ENCODE measurements at places on chromosomes 4 and X.

DNA sequence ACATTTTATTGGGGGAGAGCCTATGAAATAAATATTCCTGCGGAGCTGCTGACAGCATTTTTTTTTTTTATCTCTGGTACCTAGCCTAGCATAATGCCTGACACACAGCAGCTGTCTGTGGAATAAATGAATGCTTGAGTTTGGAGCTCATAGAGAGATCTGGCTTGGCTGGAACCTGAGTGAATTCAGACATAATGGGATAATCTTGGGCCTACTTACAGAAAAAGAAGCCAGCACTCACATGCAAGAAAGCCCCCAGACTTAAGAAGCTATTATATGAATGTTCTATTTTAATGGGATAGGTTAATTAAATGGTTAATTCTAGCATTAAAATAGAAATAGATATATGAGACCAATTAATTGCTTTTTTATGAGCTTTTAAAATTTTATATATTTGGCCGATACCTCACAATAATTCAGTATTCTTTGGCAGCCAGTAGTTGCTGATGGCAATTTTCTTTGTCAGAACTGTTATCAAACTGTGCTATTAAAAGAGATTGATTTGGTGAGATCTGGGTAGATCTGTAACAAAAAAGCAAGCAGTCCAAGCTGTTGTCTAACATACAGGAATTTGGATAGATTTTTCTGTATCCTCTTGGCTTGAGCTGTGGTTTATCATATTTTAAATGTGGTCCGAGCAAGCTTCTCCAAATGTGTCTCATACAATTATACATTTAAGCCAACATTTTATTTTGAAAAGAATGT lies 654.2 kb downstream of the PCDH7 start:
- no peak for DNase-seq

DNA sequence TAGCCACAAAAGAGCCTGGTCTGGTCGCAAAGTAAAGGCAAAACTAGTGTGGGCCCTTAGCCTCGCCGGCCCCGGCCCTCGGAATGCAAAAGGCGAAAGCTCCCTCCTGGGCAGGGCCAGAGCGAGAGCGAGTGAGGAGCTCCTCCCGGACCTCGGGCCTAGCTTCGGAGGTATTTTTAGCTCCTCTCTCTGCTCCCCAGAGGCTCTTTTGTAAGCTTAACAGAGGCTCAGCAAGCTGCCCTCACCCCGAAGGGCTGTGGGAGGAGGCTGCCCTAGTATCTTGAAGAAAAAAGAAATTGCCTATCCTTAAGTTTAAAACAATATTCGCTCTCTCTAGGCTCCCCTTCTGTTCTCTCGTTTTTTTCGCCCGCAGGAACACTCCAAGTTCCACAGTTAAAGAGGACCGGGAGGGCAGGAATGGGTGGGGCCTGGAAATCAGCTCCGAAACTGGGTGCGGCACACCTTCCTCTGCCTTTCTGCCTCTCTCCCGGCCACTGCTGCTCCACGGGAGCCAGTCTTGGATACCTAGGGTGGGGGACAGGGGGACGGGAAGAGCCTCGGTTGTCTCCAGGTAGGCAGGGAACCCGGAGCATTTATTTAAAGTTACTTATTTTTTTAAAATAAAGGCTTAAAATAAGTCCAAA lies 12.1 kb downstream of the HAND2 start:
- no peak for DNase-seq

DNA sequence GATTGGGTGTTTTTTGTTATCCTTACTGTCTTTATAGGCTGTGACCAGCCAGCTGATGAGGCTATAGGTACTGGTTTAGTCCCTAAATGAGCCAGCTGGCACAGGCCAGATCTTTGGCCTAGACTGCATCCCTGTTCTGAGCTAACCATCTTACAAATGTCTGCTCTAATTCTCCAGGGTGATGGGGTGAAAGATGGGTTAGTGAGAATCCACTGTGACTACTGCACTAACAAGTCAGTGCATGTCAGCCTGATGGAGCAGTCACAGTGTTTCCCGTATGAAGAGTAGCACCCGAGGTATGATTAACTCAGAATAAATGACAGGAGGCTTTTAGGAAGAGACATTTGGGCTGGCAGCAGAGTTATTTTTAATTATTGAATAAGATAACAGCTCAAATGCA lies 181.0 kb downstream of the DCTD start:
- DNase-seq, result no peak

GRCh38 chr4:52983563-52984303 lies 121.6 kb downstream of the RASL11B start:
- DNase-seq, result no peak

GRCh38 chrX:118825227-118825626 lies 1.6 kb downstream of the ZCCHC12 start:
- no peak for DNase-seq

DNA sequence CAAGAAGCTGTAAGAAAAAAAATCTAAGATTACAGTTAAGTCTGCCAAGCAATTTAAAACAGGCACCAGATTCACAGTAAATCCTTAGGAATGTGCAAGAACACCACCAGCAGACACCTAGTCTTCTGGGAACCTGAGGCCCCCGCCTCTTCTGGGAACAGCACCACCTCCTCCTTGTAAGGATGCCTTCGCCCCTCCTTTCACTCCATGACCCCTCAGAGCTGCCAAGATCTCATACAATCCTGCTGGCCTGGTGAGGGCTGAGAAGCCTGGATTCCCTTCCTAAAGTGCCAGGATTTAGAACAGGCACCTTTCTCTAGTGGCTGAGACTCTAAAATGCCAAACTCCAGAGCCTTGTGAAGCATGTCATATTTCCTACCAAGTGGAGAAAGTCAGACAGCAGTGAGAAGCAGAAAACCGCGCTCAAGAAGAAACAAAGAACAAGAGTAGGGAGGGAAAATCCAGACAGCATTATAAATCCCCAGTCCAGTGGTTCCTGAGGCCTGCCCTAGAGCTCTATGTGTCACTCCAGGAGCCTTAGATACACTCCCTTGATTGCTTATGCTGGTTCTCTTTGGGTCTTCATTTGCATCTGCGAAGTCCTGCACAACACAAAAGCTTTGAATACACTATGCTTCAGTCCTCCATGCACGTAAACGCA lies 166.4 kb downstream of the TSPAN5 start:
- DNase-seq, result no peak

GRCh38 chr4:86856896-86857295 lies 7.7 kb upstream of the SLC10A6 start:
- no peak for DNase-seq

DNA sequence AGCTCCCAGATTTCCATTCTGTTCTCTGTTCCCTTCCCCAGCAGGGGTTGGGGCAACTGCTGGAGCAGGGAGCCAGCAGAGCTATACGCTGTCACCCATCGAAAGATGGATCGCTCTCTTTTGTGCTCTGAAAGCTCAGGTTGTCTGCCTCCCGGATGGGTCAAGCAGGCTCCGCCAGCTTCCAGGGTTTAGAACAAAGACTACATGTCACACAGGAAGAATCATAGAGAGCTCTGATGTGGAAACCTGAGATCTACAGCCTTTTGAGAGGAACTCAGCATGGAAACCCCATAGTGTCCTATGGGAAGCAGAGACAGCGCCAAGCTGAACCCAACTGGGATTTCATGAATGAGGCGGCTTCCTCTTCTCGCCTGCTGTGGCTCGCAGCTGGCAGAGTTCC lies 205.4 kb downstream of the HS3ST1 start:
- DNase-seq, result no peak

DNA sequence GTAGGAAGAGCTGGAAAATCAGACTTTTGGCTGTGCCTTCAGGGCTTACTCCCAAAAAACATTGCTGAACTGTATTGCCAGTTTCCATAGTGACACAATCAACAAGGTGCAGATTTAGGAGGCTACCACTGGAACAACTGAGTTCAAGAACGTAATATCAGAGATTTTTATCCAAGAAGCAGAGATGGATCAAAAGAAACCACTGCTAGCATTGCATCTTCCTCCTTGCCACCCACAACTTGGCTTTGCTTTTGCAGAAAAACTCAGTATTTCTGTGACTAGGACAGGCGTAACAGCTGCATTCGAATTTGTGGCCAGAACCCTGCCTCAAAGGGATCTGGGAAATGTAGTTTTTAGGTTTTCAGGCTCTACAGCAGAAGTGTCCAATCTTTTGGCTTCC lies 27.8 kb upstream of the WDFY3 start:
- DNase-seq, result no peak

DNA sequence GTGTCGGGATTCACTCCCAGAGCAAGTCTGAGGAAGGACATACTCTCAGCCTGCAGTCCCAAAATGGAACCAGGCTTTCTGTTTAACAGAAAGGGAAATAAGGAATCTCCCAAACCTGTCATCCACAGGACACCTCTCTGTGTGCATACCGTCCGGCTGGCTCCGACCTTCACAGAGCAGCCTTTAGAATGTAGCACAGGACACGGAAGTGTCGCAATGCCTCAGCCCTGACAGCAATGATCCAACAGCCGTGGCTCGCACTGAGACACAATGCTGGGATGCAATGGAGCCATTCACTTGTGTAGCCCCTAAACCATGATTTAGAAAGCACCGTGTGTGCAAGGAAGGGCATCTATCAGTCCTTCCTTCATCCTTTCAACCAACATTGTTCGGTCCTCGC lies 15.5 kb upstream of the HELT start:
- no peak for DNase-seq

- DNase-seq, result no peak
Observed at GRCh38 chr4:66585767-66586166, 915.5 kb upstream of the EPHA5 start.

DNA sequence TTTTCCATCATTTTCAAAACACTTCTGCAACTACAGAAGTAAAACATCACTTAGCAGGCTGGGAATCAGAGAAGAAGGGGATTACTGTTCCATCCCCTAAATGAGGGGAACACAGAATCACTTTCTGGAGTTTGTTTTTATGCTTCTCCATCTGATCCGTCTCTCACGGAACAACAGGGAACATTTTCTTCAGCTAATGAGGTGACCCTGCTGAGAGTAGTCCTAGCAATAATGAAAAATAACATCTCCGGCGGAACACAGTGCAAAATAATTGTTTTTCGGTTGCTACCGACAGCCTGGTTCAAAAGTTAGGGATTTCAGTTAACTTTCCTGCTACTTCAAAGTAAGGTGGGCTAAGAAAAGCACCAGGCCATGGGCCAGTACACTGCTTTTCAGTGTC lies 322.9 kb downstream of the UNC5C start:
- DNase-seq, result no peak

DNA sequence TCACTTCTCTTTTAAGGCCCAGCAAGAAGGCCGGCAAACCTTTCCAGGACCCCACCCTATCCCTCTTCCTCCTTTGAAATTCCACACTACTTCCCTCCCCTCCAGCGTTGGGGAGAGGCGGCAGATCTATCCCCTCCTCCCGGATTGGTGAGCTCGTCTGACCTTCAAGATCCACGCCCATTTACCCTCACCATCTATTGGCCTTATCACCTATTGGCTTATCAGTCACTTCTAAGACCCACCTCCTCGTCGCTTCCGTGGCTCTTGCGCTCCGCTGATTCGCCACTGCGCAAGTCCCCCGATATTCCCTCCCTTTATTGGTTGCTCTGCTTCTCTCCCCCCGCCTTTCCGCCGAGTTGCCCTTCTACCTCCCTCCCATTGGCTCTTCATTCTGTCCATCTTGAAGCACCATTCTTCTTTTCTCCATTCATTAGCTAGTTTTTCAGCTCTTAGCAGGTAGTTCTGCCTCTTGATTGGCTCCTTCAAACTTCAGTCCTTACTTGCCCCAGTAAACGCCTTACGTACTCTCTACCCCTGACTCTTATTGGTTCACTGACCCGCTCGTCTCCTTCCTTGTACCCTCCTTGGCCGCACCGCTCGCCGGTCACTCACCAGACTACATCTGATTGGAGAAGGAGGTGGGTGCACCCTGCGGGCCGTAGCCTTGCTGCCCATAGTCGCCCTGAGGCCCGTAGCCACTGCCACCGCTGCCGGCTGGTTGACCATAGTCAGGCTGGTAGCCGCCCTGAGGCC lies 4.8 kb upstream of the PRICKLE3 start:
- peak; percentile 73 for DNase-seq

GRCh38 chrX:139077281-139078250 lies 366.0 kb upstream of the FGF13 start:
- DNase-seq, result no peak

- DNase-seq, result no peak
Observed at GRCh38 chr4:33837043-33837838, 2407.1 kb downstream of the ARAP2 start.

GRCh38 chr4:54427826-54428225 lies 198.7 kb downstream of the PDGFRA start:
- no peak for DNase-seq

GRCh38 chr4:169987327-169988228 lies 38.6 kb downstream of the MFAP3L start:
- DNase-seq, result no peak

DNA sequence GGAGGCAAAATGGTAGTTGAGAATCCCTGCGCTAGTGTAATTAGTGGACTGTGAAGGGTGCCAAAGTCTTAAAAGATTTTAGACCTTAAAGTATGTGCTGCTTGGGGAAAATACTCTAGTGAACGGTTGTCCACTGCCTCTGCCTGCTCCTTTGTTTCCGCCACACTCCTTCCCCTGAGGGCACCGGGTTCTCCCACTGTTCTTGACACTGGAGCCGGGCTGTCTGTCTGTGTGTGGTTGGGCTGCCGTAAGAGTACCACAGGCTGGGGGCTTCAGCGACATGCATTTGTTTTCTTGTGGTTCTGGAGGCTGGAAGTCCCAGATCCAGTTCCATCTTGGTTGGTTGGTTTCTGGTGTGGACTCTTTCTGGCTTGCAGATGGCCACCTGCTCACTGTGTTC lies 76.2 kb downstream of the CLDN34 start:
- DNase-seq, result no peak

DNA sequence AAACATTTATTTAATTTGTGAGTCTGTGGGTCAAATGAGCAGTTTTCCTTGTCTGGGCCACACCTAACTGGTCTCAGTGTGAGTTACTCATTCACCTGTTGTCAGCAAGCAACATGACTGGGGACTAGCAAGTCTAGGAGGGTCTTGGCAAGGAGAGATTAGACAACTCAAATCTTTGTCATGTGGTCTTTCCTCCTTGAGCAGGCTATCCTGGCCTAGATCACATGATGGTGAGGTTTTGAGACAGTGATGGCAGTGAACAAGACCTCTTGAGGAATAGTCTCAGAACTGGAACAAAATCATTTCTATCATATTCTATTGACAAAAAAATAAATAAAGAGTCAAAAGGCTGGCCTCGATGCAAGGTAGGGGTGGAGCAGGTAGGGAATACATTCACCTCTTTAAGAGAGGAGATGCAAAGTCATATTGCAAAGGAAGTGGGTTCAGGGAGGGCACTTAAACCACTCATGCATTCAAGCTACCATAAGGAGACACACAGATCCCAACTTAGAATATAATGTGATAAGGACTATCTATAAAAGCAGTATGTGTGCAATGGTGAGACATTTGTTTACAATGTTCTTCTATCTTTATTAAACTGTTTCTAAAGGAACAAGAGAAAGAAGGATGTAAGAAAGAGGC lies 135.7 kb downstream of the ZNF330 start:
- no peak for DNase-seq

GRCh38 chr4:108536577-108536976 lies 83.8 kb upstream of the RPL34 start:
- no peak for DNase-seq

- DNase-seq, result no peak
Observed at GRCh38 chr4:110131916-110132315, 66.5 kb downstream of the ELOVL6 start.

- DNase-seq, result no peak
Observed at GRCh38 chr4:89509708-89510281, 202.2 kb upstream of the GPRIN3 start.

GRCh38 chr4:176270669-176271068 lies 1.6 kb upstream of the ASB5 start:
- DNase-seq, result no peak

GRCh38 chrX:94758130-94758529 lies 1084.1 kb downstream of the FAM133A start:
- no peak for DNase-seq
